Endodermal cell (in vitro differentiated cells): ENCODE measurements at places on chromosomes 7 and 10. TPM values are rescaled to one million over a fixed set of nuclear protein-coding genes. Genes with fewer than 3 reads are reported as not detected.
A peak's percentile ranks its signal among the peaks of the same experiment; 100 is the strongest.

TAS2R41 gene
- not detected in 3 replicates for total RNA-seq

GRCh38 chr10:21814866-21815265 is 188.7 kb downstream of the DNAJC1 start:
- H3K4me3 ChIP-seq = no peak overlapping the region
- H3K27ac ChIP-seq = no peak overlapping the region
- H3K36me3 ChIP-seq = peaks cover 4% of the 10 kb centered on the region
- no peak for DNase-seq
- peaks cover 4% of the 10 kb centered on the region for H3K4me1 ChIP-seq

PRKAR2B gene
- 7.3 and 8.6 TPM in 2 replicates for total RNA-seq

DNA sequence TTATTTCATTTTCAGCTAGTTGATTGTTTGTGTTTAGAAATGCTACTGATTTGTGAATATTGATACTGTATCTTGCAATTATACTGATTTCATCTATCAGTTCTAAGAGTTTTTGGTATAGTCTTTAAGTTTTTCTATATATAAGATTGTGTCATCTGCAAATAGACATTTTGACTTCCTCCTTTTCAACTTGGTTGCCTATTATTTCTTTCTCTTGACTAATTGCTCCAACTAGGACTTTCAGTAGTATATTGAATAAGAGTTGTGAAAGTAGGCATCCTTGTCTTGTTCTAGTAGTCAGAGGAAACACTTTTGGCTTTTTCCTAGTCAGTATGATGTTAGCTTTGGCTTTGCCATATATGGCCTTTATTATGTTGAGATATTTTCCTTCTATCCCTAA is 20.4 kb downstream of the PHTF2 start:
- DNase-seq = no peak

GRCh38 chr10:76432016-76433012 is 1000.9 kb downstream of the LRMDA start:
- H3K27ac ChIP-seq = peak overlapping the region; percentile 68
- H3K4me1 ChIP-seq = peaks cover 44% of the 10 kb centered on the region
- peak; percentile 72 for DNase-seq
- no peaks in the 10 kb centered on the region for H3K27me3 ChIP-seq

DNA sequence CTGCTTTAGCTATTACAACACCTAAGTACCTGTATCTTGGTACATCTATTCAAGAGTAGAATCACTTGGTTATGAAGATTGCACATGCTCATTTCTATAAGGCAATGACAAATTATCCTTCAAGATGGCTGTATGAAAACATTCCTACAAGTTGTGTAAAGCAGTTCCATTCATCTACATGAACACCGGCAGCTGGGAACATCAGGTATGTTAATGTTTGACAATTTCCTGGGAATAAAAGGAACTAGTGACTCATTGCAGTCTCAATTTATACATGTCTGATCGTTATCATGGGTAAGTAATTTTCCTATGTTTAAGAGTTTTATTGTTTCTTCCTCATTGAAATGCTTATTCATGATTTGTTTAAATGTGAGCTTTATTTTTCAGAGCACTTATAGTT is 203.2 kb upstream of the SEMA3E start:
- no peak overlapping the region for H3K27ac ChIP-seq
- no peak for DNase-seq
- H3K27me3 ChIP-seq = no peaks in the 10 kb centered on the region
- no peak overlapping the region for H3K4me3 ChIP-seq

DNA sequence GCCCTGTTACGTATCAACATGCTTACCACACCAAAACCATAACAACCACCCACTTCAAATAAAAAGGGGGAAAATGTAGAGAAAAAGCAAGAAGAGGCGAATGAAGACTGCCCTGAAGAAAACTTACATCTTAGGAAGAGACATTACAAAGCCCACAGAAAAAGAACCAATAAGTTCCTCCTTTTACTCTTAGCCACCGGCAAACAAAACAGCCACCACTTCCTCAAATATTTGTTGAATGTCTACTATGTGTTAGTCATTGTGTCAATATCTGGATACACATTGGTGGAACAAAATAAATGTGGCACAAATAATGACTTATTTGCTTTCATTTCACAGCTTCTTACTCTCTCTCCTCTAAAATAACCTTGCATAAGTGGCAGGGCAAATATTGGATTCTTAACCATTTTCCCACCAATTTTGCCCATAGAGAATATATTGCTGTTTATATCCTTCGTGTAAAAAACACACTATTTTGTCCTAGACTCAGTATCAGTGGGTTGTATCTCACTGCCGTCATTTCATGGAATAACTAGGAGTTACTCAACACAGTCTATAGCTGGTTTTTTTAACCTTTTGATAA is 106.8 kb downstream of the ANK3 start:
- H3K4me3 ChIP-seq = no peak overlapping the region
- H3K36me3 ChIP-seq = no peaks in the 10 kb centered on the region
- H3K27ac ChIP-seq = no peak overlapping the region
- peaks cover 6% of the 10 kb centered on the region for H3K4me1 ChIP-seq

ACTL6B gene
- not detected in 2 replicates for total RNA-seq

FGFR2 gene
- total RNA-seq = 65.8 and 77.0 TPM in 2 replicates

EGR2 gene
- total RNA-seq = 0.24 to 0.84 TPM in 2 of 3 replicates, not detected in the other

- no peaks in the 10 kb centered on the region for H3K27me3 ChIP-seq
- H3K4me3 ChIP-seq = no peak overlapping the region
- DNase-seq = no peak
- no peaks in the 10 kb centered on the region for H3K36me3 ChIP-seq
- H3K27ac ChIP-seq = no peak overlapping the region
Observed at GRCh38 chr10:126022841-126023240, 126.5 kb downstream of the FANK1 start.

DNA sequence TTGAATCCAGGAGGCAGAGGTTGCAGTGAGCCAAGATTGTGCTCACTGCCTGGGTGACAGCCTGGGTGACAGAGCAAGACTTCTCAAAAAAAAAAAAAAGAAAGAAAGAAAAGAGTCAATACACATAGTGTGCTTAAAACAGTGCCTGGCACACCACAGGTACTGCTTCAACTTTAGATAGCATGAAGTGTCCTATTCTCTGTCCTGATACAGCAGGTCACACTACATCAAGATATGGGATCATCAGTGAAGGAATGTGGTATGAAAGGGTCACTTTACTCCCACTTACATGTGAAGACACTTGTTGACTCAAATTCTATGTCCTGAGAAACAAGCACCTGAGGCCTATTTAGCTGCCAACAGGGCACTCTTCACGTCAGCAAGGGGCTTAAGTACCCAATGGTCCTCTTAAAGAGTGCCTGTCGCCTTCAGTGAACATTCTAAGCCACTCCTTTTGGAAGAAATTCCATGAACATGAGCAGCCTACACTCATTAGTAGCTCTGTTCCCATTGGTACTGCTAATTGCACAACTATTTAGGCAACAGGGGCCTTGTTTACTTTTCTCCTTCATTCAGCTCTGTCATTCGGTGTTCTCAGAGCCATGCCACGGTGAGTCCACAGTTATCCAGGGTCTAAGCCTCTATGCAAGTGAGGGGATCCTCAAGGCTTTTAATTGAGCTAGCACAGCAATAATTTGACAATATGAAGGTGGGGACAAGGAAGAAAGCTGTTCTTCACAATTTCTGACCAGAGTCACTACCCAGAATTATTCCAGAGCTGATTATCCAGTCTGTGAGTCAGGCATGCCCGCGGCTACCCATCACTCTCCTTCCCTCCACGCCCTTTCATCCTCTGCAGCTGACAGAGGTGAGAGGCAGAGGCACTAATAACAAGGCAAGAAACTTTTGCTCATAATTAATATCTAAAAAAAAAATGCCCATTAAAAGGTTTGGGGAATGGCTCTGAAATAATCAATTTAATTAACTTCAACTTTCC is 56.6 kb upstream of the PTN start:
- H3K4me1 ChIP-seq = peaks cover 4% of the 10 kb centered on the region
- no peak overlapping the region for H3K4me3 ChIP-seq
- DNase-seq = peak; percentile 57
- no peaks in the 10 kb centered on the region for H3K27me3 ChIP-seq

SPDYE6 gene
- not detected in 2 replicates for total RNA-seq

PDE1C gene
- 0.26 and 0.29 TPM in 2 replicates for total RNA-seq

DNA sequence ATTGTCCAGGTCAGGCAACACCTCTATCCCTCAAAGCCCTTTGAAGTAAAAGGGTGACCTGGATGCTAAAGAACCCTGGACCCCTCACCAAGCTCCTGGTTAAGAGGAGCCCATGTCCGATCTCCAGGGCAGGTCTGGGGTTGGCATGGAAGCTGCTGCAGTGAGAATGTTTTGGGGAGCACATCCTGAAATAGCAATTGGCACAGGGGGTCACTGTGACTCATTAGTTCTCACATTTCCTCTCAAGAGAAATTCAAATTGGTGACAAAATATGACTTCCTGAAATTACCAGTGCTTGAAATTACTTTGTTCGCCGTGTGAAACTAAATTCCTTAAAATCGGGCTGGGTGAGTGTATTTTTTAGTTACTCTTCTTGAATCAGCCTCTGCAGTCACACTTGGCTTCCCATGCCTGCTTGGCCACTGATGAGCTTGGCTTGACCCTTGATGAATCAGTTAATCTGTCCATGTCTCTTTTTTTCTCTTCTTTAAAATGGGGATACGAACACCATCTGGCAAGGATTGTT is 18.8 kb upstream of the ARHGAP22 start:
- no peak overlapping the region for H3K4me3 ChIP-seq
- H3K36me3 ChIP-seq = no peaks in the 10 kb centered on the region
- DNase-seq = no peak
- H3K4me1 ChIP-seq = no peaks in the 10 kb centered on the region

FBXL13 gene
- 2.1 to 3.5 TPM (median 2.6 TPM) in 3 replicates for total RNA-seq
